Stimulated activated CD4-positive, alpha-beta T cell treated with anti-CD3 and anti-CD28 coated beads, Interleukin-1b, Interleukin-23, amount 100 ng/mL, for 4 hours (primary cell): ENCODE measurements at places on chromosomes 1 and 21.
A peak's percentile ranks its signal among the peaks of the same experiment; 100 is the strongest.

GRCh38 chr1:94106716-94107115 lies 14.2 kb downstream of the ABCA4 start:
- no peak for DNase-seq

DNA sequence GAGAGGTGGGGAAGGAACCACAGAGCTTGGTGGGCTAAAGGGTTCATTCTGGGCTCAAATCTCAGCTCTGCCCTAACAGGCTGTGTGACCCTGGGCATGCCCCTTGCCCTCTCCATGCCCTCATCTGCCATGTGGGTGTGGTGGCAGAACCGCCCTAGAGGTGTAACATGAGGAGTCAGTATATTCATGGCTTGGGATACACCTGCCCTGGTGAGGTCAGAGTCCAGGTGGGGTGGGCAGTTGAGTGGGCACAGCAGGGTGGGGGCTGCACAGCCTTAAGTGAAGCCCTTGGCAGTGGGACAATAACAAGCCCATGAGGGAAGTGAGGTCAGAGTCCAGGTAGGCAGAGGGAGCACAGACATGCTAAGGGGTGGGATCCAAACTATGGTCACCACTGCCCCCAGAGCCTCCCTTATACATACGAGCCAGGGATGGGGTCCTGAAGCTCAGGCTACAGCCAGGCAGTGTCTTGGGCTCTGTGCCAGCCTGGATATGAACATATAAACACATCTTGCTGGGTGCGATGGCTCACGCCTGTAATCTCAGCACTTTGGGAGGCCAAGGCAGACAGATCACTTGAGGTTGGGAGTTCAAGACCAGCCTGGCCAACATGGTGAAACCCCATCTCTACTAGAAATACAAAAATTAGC lies 59.0 kb upstream of the EFHD2 start:
- no peak for DNase-seq

GRCh38 chr1:111739925-111740765 lies 950 bp upstream of the INKA2 start:
- no peak for DNase-seq

DNA sequence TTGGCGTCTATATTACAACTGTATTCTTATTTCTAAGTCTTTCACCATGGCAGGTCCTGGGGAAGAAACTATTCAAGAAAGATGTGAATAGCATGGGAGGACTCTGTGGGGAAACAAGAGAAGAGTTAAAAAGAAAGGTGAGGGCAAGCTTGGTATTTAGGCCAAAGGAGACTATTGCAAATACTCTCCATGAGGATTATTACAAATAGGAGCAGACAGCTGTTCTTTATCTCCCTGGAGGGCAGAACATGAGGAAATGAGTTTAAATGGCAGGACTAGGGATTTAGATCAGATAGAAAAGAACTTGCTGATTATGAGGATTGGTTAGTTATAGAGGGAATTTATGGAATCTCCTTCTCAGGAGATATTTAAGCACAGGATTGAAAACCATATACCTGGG lies 186.8 kb downstream of the CDC7 start:
- DNase-seq: no peak

- no peak for DNase-seq
Measured at GRCh38 chr1:44531785-44532566, 126.9 kb downstream of the RNF220 start.

GRCh38 chr1:31936981-31937299 lies 1.2 kb downstream of the PTP4A2 start:
- no peak for DNase-seq

- DNase-seq: no peak
Measured at GRCh38 chr1:223886516-223886921, 40.8 kb upstream of the TP53BP2 start.

DNA sequence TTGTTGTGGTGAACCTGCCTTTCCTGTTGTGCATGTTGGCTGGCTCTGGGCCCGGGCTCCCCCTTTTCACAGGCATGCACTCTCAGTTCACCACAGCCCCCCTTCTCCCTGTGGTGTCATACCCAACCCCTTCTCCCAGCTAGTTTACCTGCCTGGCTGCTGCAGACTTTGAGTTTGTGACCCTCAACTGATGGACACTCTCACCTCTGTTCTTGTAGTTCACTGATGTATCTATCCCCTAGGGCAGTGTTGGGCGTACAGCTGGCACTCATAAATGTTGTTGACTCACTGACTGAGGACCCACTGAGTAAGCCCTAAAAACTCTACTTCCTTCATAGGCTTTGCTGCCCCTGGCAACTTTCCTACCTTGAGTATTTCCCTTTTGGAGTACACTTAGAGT lies 54.9 kb downstream of the WDR64 start:
- DNase-seq: no peak

DNA sequence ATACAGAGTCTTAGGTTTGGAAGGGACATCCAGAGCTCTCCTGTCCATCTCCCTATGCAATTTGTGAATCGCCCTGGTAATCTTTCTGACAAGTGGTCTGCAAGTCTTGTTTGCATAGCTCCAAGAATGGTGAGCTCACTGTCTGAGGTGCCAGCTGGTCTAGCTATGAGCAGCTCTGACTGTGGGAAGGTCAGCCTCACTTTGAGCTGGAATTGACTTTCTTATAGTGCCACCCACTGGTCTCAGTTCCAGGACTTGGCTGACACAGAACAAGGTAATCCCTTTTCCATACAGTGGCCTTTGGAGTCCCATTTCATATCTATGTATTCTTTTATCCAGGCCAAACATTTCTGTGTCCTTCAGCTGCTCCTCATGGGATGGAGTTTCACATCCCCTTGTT lies 95.6 kb upstream of the C8B start:
- DNase-seq: no peak

- DNase-seq: no peak
Measured at GRCh38 chr21:36657999-36658398, 40.9 kb upstream of the SIM2 start.

DNA sequence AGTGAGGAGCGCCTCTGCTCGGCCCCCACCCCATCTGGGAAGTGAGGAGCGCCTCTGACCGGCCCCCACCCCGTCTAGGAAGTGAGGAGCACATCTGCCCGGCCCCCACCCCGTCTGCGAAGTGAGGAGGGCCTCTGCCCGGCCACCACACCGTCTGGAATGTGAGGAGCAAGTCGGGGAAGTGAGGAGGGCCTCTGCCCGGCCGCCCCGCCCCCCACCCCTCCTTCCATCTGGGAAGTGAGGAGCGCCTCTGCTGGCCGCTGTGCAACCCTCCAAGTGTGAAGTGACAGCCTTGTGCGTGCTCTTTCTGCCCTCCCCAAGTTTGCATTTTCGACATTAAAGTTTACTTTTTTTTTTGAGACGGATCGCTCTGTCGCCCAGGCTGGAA lies 5.1 kb upstream of the ZZZ3 start:
- no peak for DNase-seq

GRCh38 chr1:83994111-83994510 lies 4.8 kb downstream of the TTLL7 start:
- no peak for DNase-seq

GRCh38 chr1:3597599-3597964 lies 13.7 kb downstream of the MEGF6 start:
- no peak for DNase-seq

GRCh38 chr1:67682659-67683197 lies 2.3 kb upstream of the GADD45A start:
- no peak for DNase-seq

GRCh38 chr1:226548256-226549093 lies at the start of gene STUM:
STUM (plus strand) TSS chr1:226548764; CDS start chr1:226548905, 141 bp downstream.
- DNase-seq: no peak

DNA sequence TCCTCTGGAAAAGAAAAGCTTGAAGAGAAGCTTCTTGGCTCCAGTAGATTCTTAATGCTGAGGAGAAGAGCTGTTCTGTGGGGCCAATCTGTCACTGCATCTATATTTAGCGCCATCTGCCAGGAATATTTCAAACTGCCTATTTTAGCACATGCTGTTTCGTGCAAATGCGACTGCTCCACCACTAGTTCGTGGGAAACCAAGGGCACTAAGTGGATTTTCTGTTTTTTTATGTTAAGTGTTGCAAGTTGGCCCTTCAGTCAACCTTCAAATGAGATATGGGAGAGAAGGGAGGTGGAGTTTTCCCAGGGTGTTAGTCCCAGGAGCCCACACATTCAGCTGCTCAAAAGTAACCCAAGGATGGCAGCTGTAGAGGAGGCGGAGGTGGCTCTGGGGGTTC lies 91.9 kb downstream of the TSEN15 start:
- DNase-seq: no peak

DNA sequence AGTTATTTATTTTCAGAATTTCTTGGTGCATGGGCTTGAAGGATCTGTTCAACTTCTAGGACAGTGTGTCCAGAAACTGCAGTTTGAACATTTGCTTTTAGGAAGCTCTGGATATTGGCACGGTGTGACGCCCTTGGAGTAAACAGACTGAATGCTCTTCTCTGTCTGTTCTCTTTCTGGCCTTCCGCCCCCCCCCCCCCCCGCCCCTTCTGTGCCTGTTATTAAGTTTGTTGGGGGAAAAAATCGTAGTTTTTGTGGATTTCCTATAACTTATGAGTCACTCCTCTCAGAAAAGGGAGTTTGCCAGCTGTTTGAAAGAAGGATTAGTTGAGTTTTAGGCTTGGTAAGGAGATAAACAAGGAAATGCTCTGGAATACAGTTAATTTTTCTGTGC lies 1.2 kb downstream of the KCTD3 start:
- DNase-seq: no peak

GRCh38 chr1:42422737-42423136 lies 33.1 kb downstream of the ZMYND12 start:
- no peak for DNase-seq

GRCh38 chr1:201456499-201457309 lies 12.3 kb downstream of the PHLDA3 start:
- no peak for DNase-seq

DNA sequence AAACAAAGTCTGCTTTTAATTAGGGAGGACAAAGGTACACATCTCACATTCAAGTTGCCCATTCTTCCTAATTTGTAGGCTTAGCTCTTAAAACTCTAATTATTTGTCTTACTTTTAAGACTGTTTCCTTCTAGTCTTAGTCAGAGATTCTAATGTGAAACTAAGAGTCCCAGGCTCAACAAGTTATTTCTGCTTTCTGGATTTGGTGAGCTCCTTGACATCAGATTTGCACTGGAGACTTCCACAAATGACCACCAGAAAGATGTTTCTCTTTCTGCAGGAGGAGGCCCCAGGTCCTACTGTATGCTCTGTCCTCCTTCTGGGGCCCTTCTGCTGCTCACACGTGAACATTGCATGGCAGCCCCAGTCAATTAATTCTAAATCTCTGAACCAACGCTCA lies 194.2 kb upstream of the JUN start:
- DNase-seq: no peak

GRCh38 chr1:25799935-25800702 lies at the start of gene SELENON:
SELENON (plus strand) TSS chr1:25800193; CDS start chr1:25800231, 38 bp downstream.
- peak; percentile 43 for DNase-seq

DNA sequence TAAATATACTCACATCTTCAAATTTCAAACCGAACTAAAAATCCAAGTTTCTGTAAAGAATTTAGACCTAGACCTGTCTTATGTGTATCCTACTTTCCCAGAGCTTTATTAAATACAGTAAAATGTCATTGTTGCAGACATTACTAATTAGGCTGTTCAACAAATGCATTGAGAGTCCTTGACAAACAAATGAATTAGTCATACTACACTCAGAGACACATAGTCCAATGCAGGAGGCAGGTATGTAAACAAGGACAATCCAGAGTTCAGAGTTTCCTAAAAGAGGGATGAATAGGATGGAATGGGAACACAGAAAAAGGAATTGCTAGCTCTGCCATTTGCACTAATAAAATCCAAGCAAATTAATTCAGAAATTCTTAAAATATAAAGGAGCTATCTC lies 1.6 kb upstream of the EGLN1 start:
- DNase-seq: no peak

DNA sequence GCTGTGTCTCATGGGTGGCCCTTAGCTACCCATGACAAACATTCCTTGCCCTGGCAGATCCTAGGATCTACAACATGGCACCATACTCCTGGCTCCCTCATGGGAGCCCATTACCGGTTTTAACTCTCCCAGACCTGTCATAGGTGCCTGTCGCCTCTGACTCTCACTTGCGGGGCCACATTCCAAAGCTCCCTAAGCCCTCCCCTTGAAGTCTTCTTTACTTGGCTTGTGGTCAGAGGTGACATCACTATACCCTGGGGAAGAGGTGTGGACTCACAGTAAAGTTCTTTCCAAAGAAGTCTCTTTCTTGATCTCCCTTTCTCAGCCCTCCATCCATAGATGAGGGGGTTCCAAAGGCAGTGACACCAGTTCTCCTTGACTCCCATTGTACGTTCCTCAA lies 5.4 kb upstream of the SLAMF9 start:
- DNase-seq: no peak

DNA sequence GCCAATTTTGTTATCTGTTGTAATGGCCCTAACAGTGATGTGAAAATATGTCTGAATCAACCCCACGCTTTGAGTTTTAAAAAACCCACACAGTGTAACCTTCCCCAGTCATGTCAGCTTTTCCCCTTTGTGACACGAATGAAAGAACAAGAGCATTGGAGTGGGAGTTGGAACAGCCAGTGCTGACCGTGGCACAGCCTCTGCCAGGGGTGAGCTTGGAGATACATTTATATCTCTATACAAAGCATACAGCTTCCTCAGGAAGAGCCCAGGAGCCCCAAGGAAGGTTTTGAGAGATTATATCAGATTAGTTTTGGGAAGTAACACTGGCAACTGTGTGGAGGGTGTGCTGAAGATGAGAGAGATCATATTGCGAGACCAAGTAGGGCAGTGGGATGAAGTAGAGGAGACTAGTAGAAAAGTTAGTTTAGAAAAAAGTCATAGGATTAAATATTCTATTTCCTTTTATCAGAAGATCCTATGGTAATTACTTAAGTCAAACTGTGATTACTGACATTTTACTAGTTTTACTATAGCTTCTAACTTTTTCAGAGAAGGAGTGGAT lies 15.9 kb downstream of the LRRC8B start:
- DNase-seq: no peak

GRCh38 chr1:31505911-31506497 lies 70.3 kb upstream of the TINAGL1 start:
- DNase-seq: no peak

DNA sequence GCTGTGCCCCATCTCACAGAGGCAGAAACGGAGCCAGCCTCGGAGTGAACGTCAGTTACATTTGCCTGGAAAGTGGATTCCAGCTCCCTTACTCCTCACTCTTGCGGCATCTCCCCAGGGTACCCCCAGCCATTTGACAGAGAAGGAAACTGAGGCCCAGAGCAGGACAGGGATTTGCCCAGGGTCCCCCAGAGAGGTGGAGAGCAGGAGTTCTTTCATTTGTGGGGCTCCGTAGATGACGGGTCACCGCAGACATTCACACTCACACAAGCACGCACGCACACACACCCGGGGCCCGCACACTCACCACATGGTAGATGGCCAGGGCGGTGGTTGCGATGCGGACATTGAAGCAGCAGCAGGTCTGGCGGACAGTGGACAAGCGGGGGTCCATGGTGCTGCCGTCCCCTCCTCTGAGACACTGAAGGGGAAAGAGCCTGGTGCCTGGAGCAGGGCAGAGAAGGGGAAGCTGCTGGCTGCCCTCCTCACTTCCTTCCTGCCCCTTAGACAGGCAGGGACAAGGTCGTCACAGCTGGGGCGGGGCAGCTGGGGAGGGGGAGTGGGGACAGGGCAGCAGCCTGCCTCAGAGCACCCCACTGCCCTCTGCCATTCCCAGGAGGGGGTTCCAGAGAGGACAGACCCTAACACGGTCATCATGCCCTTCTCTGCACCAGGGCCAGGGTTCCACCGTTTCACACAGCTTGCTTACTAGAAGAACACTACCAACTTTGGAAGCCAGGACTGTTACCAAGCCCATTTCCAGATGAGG lies at the start of gene LAPTM5:
Gene LAPTM5, minus strand, starts transcription at position 423 of the 769 bp plus-strand sequence. Its CDS starts 29 bp downstream, at position 394.
- DNase-seq: no peak
